ENCODE measurements at places on chromosomes 3 and 15.

DNA sequence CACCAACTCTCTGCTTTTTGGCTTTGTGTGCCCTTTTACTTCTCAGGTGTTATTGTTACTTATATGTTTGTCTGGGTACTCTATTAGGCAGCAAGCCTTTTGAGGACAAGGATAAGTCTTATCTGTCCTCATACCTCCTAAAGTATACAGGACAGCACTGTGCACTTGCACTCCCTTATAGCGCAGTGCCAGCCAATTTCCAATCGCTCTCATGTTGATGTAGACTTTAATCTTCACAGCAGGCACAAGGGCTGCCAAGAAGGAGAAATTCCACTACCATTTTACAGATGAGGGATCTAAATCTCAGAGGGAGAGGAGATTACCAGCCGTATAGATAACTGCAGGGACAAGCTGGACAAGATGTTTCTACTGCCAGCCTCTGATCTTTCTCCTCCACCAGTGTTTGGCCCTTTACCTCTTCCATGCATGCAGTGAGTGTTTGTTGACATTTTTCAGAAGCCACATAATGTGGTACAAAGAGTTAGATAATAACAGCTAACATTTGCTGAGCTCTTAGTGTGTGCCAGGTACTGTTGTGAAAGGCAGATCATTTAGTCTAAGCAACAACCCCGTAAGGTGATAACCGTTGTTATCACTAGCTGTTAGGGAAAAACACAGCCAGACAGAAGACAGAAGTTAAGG is 30.1 kb downstream of the SST start:
- no peak for DNase-seq

DNA sequence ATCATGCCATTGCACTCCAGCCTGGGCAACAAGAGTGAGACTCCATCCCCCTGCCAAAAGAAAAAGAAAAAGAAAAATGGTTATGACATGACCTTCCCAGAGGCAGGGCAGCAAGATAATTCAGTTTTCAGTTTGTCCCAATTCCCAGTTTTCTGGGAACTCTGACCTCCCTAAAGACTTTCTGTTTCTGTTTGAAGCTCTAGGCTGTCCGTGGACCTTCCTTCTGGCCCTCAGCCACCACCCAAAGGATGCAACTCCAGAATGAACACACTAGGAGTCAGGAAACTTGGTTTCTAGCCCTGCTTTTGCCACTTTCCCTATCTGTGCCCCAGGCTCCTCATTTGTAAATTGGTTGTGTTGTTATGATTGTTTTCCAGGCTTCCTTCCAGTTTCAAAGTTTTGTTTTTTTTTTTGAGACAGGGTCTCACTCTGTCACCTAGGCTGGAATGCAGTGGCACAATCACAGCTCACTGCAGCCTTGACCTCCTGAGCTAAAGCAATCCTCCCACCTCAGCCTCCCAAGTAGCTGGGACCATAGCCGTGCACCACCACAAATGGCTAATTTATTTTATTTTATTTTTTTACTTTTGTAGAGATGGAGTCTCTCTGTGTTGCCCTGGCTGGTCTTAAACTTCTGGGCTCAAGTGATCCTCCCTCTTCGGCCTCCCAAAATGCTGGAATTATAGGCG is 68.6 kb downstream of the CDC25A start:
- peak; percentile 54 for DNase-seq

DNA sequence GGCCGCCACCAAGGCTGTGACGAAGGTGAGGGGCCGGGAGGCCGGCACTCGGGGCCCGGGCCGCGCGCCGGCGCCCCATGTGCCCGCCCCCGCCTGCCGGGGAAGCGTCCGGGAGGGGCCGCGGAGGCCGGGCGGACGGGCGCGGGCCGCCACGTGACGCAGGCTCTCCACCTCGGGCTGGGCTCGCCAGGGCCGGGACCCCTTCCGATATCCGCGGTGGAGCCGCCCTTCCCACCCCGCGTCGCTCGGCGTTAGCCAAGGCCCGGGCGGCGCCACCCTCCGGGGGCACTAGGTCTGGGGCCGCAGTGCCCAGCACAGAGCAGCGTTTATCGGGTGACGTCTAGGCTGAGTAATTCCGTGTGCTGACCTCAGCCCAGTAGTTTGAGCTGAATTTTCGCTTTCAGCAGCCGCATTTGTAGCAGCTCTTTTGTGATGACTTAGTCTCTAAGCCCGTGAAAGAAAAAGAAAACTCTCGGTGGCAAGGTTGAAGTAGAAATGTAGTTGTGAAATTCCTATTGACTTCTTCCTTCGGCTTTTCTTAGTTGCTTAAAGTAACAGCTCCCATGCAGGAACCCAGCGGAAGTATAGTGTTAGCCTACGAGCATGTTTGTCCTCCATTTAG is 885 bp downstream of the CDV3 start:
- DNase-seq: peak; percentile 74

- DNase-seq: peak; percentile 48
These were observed 84.4 kb downstream of the CMSS1 start for GRCh38 chr3:99902091-99902490.

GRCh38 chr15:70151462-70151861 is 53.7 kb upstream of the TLE3 start:
- no peak for DNase-seq

DNA sequence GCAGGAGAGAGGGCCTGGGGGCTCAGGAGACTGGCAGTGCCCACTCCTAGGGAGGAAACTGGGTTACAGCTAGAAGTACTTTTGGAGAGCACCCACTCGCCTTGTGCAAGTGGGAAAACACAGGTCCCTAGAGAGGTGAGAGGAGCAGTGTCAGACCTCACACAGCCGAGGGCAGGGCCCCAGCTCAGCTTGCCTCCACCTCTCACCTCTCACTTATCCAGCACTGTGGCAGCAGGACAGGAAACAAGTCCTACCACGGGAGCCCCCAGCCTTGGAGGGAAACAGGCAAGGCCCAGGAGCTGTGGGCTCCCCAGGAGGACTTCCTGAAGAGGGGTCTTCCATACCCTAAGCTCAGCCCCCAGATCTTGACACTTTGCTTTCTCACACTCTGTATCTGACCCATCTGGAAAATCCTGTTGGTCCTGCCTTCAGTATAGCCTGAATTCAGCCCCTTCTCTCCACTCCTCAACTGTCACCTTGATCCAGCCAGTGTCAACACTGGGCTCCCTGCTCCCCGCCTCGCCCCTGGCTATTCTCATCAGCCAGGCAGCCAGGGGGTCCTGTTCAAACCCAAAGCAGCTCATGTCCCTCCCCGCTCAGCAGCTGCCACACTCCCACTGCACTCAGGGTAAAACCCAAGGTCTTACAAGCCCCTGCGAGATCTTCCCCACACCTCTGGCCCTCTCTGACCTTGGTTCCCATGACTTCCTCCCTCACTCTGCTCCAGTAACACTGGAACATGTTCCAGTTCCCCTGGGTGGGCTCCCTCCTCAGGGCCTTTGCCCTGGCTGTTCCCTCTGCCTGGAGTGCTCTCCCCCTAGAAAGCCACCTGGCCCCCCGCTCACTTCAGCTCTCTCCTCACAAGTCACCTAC is 870 bp upstream of the TMEM40 start:
- no peak for DNase-seq

DNA sequence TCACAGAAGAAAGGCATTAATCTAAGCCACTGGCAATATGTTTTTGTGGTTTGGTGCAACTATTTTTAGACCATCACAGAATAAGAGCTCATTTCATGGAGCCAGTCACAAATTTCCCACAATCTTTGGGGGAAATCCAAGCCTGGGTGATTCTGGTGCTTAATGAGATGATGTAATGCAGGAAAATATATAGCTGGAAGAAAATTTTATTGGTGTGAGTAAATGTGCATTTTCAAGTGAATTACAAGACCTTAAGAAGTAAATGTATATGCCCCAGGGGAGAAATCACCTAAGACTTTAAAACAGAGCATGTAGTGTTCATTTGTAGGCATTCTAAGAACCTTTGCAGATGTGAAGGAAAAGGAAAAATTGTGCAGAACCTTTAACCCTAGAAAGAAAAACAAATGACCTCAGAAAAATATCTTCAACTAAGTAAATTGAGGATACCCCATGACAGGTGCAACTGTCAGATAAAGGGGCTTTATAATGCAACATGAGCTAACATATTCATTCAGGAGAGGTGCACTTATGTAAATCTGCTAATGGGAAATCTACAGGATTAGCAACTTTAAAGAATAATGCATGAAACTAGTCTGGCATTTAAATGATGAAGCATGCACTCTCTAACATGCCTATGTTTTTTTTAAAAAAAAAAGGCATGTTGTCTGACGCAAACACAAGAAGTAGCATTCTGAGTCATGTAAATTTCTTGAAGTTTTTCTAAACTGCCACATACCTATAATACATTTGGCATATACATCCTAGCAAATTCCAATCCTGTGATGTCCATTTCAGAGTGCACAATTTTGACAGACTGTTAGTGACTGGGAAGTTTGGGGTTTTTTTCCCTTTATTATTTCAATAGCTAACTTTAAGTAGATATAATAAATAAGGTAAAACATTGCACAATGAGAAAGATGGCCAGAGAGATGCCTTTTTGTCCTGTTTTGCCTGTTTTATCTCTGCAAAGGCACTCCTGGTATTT is 105.1 kb downstream of the MEX3B start:
- DNase-seq: peak; percentile 13

- DNase-seq: no peak
These were observed 86.9 kb upstream of the SATB1 start for GRCh38 chr3:18512007-18512406.

- DNase-seq: no peak
These were observed 10.6 kb upstream of the ITPKA start for GRCh38 chr15:41483115-41483514.

Measured in RPMI7951 (cell line).